ENCODE measurements at places on chromosomes 6 and 20.

GRCh38 chr6:145352382-145353080, 382.8 kb downstream of the EPM2A start:
- H3K36me3 ChIP-seq, result no peaks in the 10 kb centered on the region
- H3K27ac ChIP-seq, result no peak overlapping the region
- no peaks in the 10 kb centered on the region for H3K27me3 ChIP-seq
- DNase-seq, result no peak
- no peak overlapping the region for H3K4me3 ChIP-seq
- H3K4me1 ChIP-seq, result no peaks in the 10 kb centered on the region

- no peaks in the 10 kb centered on the region for H3K27me3 ChIP-seq
- no peak overlapping the region for H3K4me3 ChIP-seq
- H3K27ac ChIP-seq, result no peak overlapping the region
- H3K36me3 ChIP-seq, result no peaks in the 10 kb centered on the region
- no peak for DNase-seq
Measured at GRCh38 chr6:47651505-47651944, 46.9 kb upstream of the ADGRF4 start.

GRCh38 chr6:112338166-112338709, 8.9 kb upstream of the RFPL4B start:
- peak overlapping the region; percentile 7 for H3K27ac ChIP-seq
- no peak for DNase-seq
- H3K4me1 ChIP-seq, result no peaks in the 10 kb centered on the region
- H3K4me3 ChIP-seq, result no peak overlapping the region
- no peaks in the 10 kb centered on the region for H3K36me3 ChIP-seq

- H3K27me3 ChIP-seq, result no peaks in the 10 kb centered on the region
- peaks cover 18% of the 10 kb centered on the region for H3K4me1 ChIP-seq
- DNase-seq, result no peak
- no peak overlapping the region for H3K4me3 ChIP-seq
Measured at GRCh38 chr20:35743693-35744491, 1.8 kb upstream of the RBM39 start.

GRCh38 chr20:49403012-49403411, 79.5 kb downstream of the KCNB1 start:
- no peak for DNase-seq
- no peak overlapping the region for H3K4me3 ChIP-seq
- no peaks in the 10 kb centered on the region for H3K36me3 ChIP-seq
- no peaks in the 10 kb centered on the region for H3K4me1 ChIP-seq
- no peaks in the 10 kb centered on the region for H3K27me3 ChIP-seq

GRCh38 chr6:9126878-9127560, 691.7 kb upstream of the SLC35B3 start:
- H3K27ac ChIP-seq, result no peak overlapping the region
- H3K4me3 ChIP-seq, result no peak overlapping the region
- no peaks in the 10 kb centered on the region for H3K36me3 ChIP-seq
- peak; percentile 59 for DNase-seq

DNA sequence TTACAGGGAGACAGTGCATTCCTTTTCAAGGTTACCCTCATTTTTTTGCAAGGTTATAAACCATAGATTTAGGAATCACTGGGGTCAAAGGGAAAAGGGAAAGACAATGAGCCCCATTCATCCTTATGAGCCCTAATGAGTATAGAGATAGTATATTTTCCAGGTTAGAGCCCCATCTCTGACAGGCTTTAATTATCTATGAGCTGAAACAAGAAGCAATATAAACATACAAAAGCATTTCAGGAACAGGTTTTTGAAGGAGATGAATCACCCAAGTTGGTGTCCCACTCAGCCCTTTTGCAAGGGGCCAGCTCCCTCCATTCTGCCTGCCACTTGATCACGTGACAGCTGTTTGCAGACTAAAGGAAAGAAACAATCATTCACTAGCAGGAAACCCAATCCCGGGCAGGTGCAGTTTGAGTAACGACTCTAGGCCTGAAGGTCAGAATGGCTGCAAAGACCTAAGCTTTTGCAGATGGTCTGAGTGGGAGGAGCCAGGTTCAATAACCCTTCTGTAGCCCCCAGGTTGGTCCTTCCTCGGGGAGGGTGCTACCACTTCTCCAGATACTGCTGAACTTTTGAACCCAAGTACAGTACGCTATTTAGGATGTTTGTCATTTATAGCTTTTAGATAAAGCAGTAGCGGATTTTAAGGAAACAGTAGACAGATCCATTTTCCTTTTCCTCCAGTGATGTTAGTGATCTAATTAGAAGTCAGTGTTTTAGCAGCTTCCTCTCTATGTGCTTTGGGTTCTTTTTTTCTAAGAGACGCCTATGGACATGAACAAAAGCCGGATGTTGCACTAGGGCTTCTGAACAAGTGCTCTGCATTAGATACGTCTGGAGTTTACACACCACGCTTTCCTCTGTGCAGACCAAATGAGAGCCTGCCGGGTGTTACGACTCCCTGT, 253.2 kb downstream of the SOX4 start:
- H3K36me3 ChIP-seq, result no peaks in the 10 kb centered on the region
- no peak overlapping the region for H3K27ac ChIP-seq
- no peak overlapping the region for H3K4me3 ChIP-seq
- no peak for DNase-seq

DNA sequence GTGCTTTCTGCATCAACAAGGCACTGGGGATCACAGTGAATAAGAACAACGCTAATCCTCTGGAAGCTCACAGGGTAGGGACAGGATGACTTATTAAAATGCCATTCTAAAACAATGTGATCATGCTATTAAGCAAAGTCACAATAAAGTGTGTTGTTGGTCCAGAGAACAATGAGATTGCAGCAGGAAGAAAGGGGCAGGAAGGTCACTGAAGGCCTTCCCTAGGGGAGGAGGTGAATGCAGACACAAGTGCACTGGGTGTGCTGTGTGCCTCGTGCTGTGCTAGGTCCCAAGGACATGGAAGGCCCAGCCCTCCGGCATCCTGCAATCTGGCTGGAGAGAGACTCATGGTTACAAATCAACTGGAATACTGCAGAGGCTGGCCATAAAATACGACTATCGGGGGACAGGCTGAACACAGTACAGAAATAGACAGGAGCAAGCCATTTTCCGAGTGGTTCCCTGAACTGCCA, 55.7 kb downstream of the LYRM4 start:
- H3K27ac ChIP-seq, result no peak overlapping the region
- no peaks in the 10 kb centered on the region for H3K27me3 ChIP-seq
- no peak for DNase-seq
- no peaks in the 10 kb centered on the region for H3K36me3 ChIP-seq

GRCh38 chr6:80922916-80923455, 816.5 kb downstream of the BCKDHB start:
- no peak overlapping the region for H3K4me3 ChIP-seq
- H3K27me3 ChIP-seq, result no peaks in the 10 kb centered on the region
- no peaks in the 10 kb centered on the region for H3K4me1 ChIP-seq
- H3K36me3 ChIP-seq, result no peaks in the 10 kb centered on the region
- H3K27ac ChIP-seq, result no peak overlapping the region

DNA sequence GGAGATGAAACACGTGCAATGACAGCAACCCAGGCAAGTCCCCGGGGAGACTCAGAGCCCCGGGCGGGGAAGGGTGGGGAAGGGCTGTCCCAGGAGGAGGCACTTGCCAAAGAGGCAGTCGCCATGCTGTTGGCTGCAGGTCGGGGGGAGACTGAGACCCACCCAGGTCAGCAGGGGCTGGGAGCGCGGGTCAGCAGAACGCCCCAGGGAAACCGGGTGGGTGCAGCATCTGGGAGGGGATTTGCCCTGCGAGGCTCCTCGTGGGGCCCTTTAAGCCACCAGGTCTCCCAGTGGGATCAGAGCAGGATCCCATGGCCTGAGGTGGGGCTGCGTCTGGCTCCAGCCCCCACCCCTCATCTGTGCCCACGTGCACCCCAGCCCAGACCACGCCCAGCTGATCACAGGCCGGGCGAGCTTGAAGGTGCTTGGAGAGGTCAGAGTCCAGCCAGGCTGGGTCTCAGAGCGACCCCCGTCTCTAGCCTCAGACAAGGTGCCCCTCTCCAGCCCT, 65.5 kb downstream of the YTHDF1 start:
- no peak for DNase-seq
- H3K27me3 ChIP-seq, result peaks cover 6% of the 10 kb centered on the region
- H3K36me3 ChIP-seq, result no peaks in the 10 kb centered on the region
- H3K4me1 ChIP-seq, result no peaks in the 10 kb centered on the region

DNA sequence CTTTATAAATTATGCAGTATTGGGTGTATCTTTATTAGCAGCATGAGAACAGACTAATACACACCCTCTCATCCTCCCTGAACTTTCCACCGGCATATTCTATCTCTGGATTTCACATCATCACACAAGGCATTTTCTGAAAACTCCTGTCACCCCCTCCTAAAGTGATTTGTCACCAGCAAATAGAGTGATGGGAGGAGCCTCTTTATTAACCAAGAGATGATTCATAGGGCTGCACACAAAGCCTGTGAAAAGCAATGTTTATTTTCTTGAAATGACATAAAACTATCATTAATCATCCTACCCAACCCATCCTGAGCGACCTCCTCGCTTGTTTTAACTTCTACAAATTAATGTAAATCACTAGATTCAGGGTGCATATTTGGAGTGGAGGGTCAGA, 394.7 kb upstream of the SULF2 start:
- H3K36me3 ChIP-seq, result no peaks in the 10 kb centered on the region
- H3K4me3 ChIP-seq, result no peak overlapping the region
- DNase-seq, result no peak
- H3K27me3 ChIP-seq, result peaks cover 13% of the 10 kb centered on the region
- no peak overlapping the region for H3K27ac ChIP-seq
- H3K4me1 ChIP-seq, result no peaks in the 10 kb centered on the region

- H3K27ac ChIP-seq, result peak within 1 kb of the TSS; percentile 98
- no peaks in the 10 kb centered on the region for H3K27me3 ChIP-seq
- peaks cover 8% of the 10 kb centered on the region for H3K36me3 ChIP-seq
Measured at GRCh38 chr6:28225056-28225834, at the start of gene ZSCAN9. Gene ZSCAN9 (plus strand): TSS chr6:28225275. CDS start chr6:28227085, 1,810 bp downstream.

DNA sequence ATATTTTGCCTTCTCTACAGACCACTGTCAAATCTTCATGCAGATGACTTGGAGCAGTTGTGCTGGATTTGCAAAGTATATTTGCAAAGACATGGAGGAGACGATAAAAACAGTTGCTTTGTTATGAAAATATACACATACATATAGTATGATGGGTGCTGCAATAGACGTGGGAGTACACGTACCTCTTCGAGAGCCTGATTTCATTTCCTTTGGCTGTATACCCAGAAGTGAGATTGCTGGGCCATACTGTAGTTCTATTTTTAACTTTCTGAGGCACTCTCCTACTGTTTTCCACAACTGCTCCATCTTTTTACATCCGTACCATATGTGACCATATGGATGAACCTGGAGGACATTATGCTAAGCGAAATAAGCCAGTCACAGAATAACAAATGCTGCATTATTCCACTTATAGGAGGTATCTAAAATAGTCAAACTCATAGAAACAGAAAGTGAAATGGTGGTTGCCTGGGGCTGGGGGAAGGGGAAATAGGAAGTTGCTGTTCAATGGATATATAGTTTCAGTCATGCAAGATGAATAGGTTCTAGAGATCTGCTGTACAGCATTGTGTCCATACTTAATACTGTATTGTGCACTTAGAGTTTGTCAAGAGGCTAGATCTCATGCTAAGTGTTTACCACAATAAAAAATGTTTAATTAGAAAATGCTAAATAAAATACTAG, 223.8 kb downstream of the HAO1 start:
- no peaks in the 10 kb centered on the region for H3K36me3 ChIP-seq
- no peaks in the 10 kb centered on the region for H3K27me3 ChIP-seq
- H3K4me3 ChIP-seq, result no peak overlapping the region

DNA sequence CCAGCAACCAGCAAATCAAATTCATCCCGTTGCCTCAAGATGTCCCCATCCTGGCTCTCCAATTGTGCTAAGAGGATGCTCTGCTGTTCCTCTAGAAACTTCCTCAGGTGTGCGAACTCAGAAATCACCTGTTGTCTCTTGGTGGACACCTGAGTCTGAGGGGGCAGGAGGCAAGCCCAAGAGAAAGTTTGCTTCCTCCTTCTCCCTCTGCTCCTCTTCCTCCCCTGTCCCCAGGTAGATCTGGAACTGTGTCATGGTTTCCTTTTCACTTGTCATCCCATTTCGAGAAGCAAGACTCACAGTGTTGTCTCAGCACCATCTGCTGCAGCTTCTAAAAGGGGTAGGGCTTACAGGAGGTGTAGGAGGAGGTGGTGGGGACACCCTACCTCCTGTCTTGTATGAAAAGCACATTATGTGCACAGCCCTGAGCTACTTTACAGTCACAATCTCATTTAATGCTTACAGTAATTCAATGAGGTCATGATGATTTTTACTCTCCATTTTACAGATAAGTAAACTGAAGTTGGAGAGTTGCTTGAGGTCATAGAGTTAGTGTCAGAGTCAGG, 2.5 kb downstream of the TRIM10 start:
- H3K27me3 ChIP-seq, result peaks cover 14% of the 10 kb centered on the region
- H3K36me3 ChIP-seq, result no peaks in the 10 kb centered on the region
- H3K4me3 ChIP-seq, result no peak overlapping the region
- H3K4me1 ChIP-seq, result no peaks in the 10 kb centered on the region

- no peaks in the 10 kb centered on the region for H3K27me3 ChIP-seq
- no peak overlapping the region for H3K27ac ChIP-seq
- H3K4me1 ChIP-seq, result no peaks in the 10 kb centered on the region
- H3K36me3 ChIP-seq, result no peaks in the 10 kb centered on the region
Measured at GRCh38 chr6:51472745-51473487, 614.5 kb downstream of the PKHD1 start.

Data from Panc1 (cell line).